ENCODE measurements at places on chromosomes 2 and 18.

- no peak for DNase-seq
These were observed 44.2 kb upstream of the XIRP2 start for GRCh38 chr2:166844111-166844510.

DNA sequence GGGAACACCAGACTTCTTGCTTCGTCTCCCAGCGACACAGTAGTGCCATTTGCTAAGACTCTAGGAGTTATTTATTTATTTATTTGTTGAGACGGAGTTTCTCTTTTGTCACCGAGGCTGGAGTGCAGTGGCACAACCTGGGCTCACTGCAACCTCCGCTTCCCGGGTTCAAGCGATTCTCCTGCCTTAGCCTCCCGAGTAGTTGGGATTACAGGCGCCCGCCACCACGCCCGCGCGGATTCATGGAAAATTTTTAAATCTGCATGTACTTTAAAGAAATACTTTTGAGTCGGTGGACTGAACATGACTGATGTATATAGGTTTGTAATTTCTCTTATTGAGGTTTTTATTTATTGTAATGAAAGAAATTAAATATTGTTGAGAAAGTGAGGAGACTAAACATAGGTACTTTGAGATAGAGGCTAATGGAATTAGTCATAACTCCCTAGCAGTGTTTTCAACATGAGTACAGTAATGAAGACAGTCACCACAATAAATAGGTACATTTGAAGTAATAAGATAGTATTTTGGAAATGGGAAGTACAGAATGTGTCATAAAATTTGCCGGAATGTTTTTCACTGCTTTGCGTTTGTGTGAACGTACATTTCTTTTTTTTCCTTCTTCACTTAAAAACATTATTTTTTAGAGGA, 983 bp downstream of the MTX2 start:
- no peak for DNase-seq

- no peak for DNase-seq
These were observed 190.3 kb downstream of the RBM43 start for GRCh38 chr2:151071382-151071781.

DNA sequence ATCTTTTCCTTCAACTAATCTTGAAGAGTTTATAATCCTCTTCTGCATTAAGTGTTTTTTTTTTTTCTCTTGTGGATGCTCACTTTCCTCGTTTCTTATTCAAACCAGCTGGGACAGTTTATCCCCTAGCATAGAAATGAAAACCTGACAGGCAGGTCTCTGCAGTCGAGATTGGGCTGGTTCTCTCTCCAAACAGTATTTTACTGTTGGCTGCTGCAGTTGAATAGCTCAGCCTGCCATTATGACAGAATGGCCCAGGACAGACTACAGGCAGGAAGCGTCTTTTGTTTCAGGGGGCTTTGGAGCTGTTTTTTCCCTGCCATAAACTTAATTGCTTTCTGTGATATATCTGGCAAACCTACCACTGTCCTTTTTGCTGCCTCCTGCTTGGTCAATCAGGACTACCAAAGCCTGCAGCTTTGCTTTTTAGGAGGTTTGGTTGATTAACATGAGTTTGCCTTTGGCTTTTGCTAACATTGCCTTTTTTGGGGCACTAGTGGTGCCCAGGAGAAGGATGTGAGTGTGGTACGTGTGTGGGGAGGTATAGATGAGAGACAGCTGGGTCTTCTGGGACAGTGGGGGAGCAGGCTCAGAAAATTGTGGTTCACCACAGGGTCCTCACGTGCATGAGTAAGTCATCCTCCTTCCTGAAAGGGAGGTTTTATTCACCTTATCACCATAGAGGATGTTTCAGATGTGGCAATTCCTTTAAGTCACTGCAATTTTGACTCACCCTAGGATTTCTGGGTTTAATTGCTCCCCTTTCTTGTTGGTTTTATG, 128.7 kb downstream of the LYPD6B start:
- DNase-seq = no peak

- no peak for DNase-seq
These were observed 59.8 kb downstream of the SNTG2 start for GRCh38 chr2:1010415-1010930.

DNA sequence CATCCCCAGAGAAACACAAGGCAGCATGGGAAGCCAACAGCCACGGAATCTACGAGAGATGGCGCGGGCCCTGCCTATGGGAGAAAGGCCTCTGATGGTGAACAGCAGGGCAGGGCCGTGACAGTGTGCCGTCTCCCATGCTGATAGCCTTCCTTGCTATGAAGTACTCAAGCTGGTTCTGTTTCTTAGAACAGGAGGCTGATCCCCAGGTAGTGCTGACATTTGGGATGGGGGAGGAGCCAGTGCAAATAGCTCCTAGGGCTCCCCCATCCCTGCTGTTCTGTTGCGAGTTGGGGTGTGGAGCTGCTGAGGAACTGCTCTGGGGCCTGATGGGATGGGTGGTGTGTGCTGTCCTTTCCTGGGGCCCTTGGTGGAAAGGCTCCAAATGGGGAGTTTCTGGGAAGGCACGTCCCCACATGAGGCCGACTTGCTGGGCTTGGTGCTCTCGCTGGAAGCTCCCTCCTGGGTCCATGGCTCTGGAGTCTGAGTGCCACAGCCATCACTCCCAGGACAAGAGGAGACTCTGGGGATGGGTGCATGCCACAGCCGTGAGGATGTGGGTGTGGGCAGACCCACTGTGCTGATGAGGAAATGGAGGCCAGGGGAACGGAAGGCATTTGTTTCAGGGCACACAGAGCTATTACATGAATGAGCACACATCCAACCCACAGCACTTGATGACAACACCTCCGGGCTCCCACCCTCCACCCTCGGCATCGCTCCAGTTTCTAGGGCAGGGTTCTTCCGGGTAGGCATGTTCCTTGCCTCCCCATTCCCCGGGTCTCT, 246.8 kb downstream of the HDAC4 start:
- no peak for DNase-seq

Data from esophagus muscularis mucosa (tissue), 4 donors.